ENCODE measurements at places on chromosomes 1 and 21.

GRCh38 chr21:23963454-23963853 lies 1643.8 kb downstream of the MRPL39 start:
- no peak for DNase-seq

DNA sequence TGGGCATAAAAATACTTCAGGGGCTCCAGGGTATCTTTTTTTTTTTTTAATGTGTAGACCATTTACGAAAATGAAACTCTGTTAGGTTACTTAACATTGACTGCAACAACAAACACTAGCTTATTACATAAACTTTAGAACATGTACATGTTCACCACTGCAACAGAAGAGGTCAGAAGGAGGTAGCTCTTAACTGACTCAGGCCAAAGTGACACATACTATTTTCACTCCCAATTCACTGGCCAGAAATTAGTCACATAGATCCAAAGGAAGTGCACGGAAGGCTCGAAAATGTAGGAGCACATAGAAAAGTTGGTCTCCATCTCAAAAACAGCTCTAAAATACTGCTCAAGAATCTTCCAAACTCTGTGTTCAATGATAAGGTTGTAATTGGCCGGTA lies 107.2 kb downstream of the AKT3 start:
- DNase-seq, result no peak

DNA sequence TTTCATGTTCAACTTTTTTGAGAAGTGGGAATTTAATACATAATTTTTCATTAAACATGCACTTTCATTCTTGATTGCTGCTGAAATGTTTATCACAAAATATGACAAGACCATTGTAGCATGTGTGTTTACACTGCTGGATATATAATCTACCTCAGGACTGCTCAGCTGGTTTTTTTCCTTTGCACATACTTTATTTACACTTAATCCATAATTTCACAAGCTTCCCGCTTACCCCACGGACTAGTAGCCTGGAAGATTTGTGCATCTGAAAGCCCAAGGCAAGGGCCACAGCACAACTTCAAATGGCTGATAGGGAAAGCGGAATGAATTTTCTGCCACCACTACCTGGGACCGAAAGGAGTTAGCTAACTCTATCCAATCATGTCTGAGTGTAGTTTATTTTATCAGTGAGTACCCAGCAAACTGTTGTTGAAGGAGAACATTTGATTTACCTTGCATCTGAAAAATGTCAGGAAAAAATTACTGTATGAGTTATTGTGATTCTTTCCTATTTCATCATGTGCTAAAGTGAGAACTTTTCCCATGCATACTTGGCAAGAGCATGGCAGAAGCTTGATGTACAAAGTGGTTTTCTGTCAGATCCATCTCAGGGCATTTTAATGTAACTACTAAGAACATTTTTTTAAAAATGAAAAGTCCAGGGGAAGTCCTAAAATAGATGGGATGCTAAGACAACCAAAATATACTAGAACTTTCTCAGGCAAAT lies 558.2 kb upstream of the USP24 start:
- DNase-seq, result no peak

DNA sequence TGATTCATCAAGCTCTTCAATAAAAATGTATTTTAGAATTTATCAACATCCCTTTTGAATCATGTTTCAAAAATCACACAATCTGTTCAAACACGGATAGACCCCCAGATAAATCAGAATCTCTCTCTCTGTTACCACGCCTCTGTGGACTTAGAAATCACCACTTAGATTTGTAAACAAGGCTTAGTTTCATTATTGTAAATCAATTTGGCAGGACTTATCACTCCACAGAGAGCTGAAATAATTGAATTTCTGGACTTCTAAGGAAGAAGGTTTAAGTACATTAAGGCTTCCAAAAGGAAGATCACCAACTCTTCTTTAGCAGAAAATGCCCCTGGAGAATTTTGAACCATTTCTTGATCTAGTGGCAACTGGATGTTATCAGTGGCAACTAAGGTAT lies 100.4 kb downstream of the APP start:
- DNase-seq, result no peak

GRCh38 chr1:53025769-53026112 lies 36.3 kb upstream of the PODN start:
- no peak for DNase-seq

DNA sequence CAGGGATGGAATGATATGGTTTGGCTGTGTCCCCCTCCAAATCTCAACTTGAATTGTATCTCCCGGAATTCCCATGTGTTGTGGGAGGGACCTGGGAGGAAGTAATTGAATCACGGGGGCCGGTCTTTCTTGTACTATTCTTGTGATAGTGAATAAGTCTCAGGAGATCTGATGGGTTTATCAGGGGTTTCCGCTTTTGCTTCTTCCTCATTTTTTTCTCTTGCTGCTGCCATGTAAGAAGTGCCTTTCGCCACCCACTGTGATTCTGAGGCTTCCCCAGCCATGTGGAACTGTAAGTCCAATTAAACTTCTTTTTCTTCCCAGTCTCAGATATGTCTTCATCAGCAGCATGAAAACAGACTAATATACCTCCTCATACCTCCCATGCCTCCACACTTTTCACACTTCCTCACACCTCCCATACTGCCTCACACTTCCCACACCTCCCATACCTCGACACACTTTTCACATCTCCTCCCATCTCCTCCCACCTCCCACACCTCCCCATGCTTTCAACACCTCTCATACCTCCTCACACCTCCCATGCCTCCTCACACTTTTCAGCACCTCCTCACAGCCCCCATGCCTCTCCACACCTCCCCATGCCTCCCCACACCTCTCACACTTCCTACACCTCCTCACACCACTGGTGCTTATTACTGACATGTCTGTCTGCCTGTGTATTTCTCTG lies 21.3 kb downstream of the GPR137B start:
- DNase-seq, result no peak

DNA sequence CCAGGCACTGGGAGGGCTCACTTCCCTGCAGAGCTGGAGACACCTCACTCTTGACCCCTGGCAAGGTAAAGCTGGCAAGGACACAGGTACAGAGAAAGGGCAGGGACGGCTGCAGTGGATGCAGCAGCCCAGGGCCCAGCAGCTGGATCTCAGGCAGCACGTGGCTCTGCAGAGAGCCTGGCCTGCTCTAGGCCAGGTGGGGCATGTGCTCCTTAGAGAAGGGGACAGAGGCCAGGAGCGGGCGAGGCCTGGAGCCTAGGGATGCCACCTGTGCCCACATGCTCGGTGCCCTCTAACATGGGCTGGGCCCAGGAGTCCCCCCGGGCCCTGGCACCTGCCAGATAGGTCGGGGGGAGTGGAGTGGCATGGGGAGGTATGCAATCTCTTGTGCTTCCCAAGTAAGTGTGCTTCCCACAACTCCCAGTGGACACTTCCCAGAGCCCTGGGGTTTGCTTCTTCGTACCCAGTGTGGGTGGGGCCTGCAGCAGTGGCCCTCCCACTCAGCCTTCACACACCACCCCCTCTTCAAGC lies 30.0 kb downstream of the WNT3A start:
- peak; percentile 17 for DNase-seq

DNA sequence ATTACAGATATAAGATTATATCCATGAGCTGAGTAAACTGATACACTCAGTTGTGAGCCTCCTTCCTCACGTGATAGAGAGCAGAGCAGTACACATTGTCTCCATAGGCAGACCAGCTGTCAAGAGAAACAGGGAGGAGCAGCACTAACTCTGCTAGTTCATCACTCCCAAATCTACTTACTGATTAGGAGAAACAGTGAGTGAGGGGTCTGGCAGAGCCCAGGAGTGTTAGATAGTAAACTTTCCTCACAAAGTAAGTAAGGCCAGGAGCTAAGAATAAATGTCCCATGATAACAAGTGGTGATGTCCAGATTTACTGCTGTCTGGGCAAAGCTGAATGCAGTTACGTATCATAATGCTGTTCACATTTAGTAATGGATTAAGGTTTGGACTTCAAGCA lies 168.6 kb upstream of the KCNK2 start:
- DNase-seq, result no peak

DNA sequence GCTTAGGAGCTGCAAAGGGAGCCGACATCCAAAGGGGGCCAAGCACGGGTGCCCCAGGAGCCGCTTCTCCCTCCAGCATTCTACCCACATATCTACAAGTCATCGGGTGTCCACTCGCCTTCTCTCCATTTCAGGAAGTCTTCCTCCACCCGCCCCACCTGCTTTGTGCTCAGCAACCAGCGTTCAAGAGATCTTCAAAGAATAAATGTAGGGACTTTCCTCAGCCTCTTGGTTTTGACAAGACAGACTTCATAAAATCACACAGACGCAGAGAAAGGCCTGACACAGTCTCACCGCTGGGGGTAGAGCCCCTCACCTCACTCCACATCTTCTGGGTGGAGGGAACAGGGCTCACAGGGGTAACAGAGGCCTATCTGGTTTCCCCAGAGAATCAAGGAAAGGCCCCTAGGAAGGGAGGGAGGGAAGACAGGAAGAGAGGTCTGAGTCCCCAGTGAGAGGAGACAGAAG lies 49.5 kb downstream of the SSBP3 start:
- peak; percentile 40 for DNase-seq

- DNase-seq, result no peak
Observed at GRCh38 chr1:14365301-14365988, 233.0 kb upstream of the KAZN start.

GRCh38 chr1:52604063-52604770 lies 2.0 kb downstream of the GPX7 start:
- DNase-seq, result no peak

DNA sequence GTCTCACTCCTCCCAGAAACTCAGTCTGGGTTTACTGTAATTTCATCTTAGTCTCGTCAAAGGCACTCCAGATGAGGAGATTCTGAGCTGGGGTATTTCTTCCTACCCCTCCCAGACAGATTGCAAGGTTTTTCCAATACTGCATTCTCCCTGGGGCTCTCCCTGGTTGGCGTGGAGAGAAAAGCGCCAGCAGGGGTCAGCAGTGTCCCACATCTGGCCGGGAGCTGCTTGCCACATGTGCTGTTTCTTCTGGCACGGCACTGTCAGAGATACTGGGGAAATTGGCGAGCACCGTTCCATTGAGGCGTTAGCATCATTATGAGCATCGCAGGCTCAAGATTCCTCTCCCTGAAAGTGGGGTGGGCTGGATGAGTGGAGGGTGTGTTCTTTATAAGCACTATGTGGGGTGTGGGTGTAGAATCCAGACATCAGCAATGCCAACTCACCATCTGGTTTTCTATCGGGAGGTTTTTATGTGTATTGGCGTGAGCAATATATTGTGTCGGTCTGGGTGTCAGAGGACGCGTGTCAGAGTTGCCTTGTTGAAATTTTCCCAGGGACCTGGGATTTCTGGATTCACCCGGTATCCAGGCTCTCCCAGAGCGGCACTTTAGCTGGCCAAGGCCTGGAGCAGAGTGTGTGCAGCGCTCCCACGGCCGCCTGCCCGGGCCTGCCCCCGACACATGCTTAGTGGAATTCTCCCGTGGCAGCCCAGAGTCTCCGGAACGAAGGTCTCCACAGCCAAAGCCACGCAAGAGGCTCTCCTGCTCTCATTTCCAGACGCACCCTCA lies 8.0 kb upstream of the NAV1 start:
- no peak for DNase-seq

DNA sequence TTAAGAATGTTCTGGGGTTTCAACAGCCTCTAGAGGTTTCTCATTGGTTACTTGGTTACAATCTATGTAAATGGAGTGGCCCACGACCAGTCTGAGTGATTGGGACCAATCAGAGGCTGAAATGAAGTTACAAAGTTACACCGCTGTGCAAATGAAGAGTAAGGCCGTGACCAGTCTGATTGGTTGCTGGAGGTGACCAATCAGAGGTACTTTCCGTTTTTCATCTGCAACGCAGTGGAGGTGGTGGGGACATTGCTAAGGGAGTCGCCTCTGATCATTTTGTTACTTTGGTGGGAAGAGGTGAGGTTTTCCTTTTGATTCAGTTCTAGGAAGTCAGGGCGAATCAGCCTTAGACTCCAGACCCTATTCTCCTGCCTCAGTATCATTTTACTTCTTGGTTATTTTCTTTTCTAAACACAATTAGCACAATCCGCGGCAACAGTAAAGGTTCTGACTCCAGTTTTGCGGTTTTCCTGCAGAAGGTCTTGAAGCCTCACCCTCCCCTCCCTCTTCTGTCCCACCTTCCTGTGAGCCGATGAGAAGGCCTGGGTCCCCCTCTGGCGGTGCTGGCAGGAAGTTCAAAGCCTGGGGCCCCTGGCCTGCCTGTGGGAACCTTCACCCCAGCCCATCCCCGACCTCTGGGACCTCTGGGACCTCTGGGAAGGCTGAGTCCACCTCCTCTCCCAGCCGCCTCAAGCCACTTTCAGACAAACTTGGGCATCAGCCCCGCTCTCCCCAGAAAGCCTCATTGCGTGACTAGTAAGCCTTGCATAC lies 38.7 kb upstream of the TTC34 start:
- peak; percentile 74 for DNase-seq

GRCh38 chr1:165910764-165911421 lies 83.5 kb downstream of the UCK2 start:
- no peak for DNase-seq

- DNase-seq, result no peak
Observed at GRCh38 chr1:235253219-235253962, 74.6 kb downstream of the ARID4B start.

DNA sequence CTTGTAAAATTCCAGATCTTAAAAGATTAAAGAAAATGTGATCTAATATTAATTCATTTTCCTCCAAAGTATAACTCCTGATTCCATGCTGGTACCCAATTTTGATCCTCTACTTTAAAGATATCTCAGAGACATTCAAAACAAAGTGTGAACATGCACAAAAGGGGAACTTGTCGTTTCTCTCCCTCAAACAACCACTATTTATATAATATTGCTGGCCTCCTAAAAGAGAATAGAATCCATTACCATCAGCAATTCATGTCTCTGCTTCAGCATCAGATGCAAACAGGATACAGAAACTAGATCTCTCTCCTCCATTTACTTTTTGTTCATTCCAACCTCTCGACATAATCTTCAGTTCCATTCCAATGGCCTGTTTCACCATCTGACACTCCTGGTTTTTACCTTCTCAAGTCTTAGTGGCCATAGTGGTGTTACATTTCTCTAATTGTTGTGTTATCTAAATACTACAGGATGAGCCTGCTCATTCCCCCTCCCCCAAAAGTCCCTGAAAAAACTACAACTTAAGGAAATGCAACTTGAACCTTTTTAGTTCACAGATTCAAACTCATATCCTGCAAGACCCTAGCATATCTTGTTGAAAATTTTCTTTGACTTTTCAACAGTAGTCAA lies 4.1 kb downstream of the NRIP1 start:
- DNase-seq, result no peak

- DNase-seq, result no peak
Observed at GRCh38 chr1:206074839-206075238, 21.9 kb downstream of the RHEX start.

DNA sequence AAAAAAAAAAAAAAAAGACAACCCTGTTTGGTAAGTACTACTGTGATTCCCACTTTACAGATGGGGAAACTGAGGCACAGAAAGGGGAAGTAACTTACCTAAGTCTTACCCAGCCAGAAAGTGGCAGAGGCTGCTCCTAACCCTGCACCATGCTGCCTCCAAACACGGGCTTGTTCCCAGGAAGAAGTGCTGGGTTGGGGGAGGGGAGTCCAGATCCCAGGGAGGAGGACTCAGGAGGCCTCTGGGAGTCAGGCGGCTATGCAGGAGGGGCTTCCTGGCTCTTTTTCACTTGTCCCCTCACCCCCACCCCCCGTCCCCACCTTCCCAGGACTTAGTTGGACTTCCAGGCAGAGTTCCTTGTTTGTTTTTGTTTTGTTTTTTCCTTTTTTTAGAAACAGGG lies 23.9 kb downstream of the PIK3CD start:
- no peak for DNase-seq
